ENCODE measurements at places on chromosomes 13 and 19.

DNA sequence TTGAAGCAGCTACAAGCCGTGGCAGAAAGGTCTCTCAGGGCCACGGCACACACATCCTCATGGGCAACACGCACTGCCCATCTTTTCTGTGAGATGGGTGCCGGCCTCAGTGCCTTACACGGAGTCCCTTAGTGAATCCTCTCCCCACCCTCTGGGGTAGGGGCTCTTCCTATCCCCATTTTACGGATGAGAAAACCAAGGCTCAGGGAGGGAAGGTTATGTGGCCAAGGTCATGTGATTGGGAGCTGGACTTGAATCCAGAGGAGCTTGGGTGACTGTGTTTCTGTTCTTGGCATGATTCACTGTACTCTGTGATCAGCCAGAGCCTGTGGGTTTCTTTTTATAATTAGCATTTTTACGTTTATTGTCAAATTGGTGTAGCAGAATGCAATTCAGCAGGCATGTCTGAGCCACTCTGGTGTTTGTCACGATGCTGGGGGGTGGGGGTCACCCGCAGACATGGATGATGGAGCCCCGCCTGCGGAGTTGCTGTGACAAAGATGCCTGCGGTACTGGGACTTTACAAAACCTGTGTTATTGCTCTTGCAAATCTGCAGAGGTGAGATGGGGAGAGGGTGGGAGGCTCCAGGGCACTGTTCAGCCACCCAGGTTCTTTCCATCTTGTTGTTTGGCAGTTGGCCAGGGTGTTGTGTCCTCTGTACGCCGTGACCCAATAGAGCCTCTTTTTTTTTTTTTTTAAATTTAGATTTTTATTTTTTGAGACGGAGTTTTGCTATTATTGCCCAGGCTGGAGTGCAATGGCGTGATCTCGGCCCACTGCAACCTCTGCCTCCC lies 4.5 kb downstream of the SCN1B start:
- DNase-seq: no peak

DNA sequence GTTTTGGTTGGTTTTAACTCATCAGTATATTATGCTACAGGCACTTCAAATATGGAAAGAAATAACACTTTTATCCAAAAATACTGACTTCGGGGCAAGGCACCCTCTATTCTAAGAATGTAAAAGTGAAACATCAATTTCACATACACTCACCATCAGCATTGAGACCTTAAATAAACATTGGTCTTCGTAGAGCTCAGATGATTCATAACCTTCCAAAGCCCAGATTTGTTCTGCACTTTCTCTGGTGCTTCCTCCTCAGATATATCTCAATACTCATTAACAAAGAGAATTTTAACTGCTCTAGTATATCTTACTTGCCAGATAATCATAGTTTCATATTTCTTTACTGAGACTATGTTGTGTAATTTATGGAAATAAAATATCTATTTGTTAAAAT lies 794.3 kb downstream of the LIG4 start:
- DNase-seq: no peak

- DNase-seq: no peak
Measured at GRCh38 chr19:3132971-3133792, 2.7 kb upstream of the GNA15 start.

DNA sequence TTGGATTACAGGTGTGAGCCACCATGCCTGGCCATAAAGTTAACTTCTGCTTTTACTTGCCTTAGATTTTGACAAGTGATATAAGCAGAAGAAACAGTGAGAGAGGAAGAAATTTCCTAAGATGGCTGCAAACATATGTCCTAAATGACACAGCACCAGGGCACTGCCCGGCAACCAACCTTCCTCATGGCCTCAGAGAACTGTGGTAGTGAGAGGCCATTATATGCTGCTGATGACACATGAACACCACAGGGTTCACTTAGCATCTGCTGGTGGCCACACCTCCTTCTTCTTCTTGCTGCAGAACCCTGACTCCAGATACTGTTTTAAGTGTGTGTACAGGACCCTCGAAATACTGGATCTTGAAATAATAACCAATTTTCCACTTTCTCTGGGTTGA lies 88.2 kb downstream of the KCTD12 start:
- DNase-seq: no peak

DNA sequence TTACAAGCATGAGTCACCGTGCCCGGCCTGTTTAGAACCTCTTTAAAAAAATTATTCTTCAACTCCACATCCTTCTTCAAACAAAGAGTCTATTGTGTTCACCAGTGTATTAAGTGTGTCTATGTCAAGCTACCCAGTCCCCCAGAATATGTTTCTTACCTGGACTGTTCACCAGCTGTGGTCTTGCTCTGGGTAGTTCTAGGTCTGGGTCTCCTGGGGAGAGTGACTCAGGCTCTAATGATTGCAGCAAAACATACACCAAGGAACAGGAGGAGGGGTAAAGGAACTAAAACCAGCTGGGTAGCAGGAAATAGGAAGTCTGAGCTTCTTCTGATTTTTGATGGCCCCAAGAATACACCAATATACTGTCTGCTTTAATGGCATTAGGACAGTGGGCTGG lies at the start of gene FPR1:
FPR1 (minus strand) TSS at position 224 of the 400 bp plus-strand sequence. CDS start 4,884 bp downstream, outside the sequence.
- no peak for DNase-seq

DNA sequence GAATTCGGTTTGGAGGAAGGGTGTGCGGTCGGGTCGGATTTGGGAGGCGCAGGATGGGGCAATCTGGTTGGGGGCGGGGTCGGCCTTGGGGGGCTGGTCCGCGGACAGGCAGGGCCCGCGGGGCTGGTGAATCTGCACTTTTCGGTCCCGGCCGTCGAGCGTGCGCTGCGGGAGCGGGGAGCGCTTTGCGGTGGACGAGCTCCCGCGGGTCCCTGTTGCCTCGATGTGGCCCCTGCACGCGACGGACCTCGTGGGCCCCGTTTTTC lies 11.9 kb downstream of the PEAK3 start:
- DNase-seq: no peak

DNA sequence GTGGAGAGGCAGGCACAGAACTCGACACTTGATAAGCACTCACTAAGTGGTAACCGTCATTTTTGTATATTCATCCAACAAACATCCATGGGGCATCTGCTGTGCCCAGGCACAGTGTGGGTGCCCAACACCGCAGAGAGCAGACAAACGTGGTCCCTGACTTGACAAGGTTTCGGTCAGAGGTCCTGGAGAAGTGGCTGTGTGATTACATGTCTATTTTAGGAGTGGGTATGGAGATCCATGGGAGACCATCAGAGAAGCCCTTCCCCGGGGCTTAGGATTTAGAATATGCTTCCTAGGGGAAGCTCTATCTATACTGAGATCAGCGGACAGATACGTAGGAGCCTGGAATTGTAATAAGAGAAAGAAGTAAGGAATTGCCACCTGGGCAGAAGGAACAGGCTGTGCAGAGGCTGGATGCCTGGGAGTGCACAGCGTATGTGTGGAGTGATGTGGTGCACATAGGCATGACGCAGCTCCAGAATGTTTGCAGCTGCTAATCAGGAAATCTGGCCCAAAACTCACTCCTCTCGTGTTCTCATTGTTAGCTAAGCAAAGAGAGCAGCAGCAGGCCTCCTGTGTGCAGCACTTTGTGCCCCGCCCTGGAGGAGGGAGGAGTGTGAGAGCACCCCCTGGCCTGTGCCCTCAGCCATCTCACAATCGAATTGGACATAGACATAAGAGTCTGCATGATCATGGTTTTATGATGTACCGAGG lies 23.0 kb upstream of the IRS2 start:
- no peak for DNase-seq

DNA sequence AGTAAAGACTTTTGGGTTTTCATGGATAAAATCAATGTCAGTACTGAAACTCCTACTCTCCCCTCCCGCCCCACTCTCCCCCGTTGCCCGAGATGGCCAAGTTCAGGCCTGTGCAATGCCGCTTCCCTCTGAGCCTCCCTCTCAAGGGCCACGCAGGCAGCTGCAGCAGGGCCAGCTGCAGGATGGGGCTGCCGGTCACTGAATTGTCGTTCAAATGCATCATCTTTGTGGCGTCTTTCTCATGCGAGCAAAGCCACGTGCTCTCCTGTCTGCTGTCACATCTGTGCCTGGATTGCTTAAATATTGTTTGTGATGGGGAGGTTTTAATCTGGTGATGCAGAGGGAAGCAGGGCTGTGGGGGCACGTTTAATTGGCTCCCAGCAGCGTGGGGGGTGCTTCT lies 26.6 kb downstream of the SHISA2 start:
- no peak for DNase-seq

GRCh38 chr19:1408300-1409203 lies 1.2 kb downstream of the DAZAP1 start:
- peak; percentile 71 for DNase-seq

DNA sequence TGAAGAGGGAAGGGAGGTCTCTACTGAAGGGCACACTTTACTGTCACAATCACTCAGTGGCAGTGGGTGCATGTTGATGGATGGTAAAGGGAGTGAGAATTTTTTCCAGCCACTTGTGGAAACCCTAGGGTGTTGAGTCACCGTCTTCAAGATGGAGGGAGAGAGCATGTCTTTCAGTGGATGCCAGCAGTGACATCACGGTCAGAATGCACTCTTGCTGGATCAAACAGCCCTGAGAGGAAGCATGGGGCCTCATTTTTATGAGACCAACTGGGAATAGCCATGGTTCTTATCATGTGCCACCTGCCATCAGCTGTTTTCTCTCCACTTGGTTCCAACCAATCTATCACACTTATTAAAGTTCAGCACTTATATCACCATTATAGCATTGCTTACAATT lies 182.5 kb downstream of the KCNRG start:
- DNase-seq: no peak

GRCh38 chr19:2625434-2625833 lies 77.1 kb downstream of the GNG7 start:
- DNase-seq: no peak

DNA sequence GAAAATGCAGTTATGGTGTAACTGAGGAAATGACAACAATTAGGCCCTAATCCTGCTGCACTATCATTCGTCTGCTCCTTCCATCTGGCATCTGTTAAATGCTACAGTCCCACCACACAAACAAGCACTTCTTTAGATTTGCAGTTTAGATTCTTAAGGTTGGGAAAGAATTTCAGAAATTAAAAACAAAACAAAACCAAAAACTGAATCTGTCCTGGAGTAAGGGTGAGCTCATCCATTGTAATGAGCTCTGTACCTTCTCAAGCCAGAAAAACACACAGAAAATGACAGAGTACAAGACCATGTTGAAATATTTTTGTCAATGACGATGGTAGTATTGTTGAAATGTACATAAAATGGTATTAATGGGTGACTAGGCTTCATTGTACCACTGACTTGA lies 28.3 kb downstream of the SMAD9 start:
- DNase-seq: no peak

GRCh38 chr13:93227878-93228642 lies 1.5 kb downstream of the GPC6 start:
- DNase-seq: peak; percentile 82

- no peak for DNase-seq
Measured at GRCh38 chr13:110361365-110361911, 54.4 kb downstream of the COL4A2 start.

- no peak for DNase-seq
Measured at GRCh38 chr19:2721570-2722540, 683 bp upstream of the DIRAS1 start.
